MV-4-11 (cell line): ENCODE measurements at places on chromosomes 7 and 10.

GRCh38 chr7:6589829-6590644 lies at the start of gene INTS15:
Gene INTS15, plus strand, starts transcription at chr7:6590021. Its CDS starts 263 bp downstream, at chr7:6590284.
- peak; percentile 55 for DNase-seq

GRCh38 chr7:44636926-44637325 lies 30.5 kb downstream of the OGDH start:
- no peak for DNase-seq

DNA sequence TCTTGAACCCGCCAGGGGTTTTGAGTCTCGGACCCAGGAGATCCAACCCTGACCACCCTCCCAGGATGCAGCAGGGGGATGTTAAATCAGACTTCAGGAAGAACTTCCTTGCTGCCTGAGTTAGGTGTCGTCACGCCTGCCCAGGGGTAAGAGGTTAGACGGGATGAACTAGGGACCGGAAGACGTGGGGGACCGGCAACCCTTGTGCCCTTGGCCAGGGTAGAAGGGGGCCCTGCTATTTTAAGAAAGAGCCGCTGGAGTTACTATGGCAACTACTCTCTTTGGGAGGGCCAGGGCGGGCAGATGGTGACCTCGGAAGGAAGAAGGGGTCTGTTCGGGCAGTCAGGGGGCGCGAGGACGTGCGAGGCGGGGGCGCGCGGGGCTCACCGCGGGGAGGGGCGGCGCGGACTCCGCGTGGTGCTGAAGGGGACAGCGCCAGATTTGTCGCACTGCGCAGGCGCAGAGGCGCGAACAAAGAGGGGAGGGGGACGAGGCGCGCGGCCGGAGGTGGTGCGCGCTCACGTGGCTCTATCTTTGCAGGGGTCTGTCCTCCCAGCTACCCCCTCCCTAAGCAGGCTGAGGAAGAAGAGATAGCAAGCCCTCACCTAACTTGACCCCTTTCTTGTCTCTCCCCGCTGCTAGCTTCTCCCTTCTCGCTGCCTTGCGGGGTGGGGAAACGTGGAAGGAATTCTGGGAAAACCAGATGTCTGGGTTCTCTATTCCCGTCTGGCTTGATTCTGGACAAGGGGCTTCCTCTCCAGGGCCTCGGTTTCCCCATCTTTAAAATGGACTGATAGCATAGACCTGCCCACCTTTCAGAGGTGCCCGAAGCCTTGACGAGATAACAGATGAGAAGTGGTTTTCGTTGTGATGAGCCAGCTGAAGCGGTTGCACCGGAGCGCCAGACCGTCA lies 940 bp upstream of the PSD start:
- peak; percentile 28 for DNase-seq

DNA sequence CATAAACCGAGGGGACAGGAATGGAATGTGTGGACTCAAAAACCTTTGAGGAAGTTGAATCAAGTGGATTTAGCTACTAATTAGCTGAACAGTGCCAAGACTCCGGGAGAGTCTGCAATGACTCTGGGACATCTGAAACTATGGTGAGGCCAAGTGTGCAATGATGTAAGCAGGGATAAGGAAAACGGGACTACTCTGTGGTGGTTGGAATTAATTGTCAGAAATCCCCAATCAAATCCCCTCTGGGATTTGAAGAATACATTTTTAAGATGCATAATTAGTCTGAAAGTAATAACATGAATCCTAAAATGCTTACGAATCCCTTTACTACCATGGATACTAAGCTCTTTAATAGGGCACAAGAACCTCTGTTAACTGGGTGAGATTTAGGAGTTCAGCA lies 602.8 kb downstream of the NRG3 start:
- DNase-seq = no peak

DNA sequence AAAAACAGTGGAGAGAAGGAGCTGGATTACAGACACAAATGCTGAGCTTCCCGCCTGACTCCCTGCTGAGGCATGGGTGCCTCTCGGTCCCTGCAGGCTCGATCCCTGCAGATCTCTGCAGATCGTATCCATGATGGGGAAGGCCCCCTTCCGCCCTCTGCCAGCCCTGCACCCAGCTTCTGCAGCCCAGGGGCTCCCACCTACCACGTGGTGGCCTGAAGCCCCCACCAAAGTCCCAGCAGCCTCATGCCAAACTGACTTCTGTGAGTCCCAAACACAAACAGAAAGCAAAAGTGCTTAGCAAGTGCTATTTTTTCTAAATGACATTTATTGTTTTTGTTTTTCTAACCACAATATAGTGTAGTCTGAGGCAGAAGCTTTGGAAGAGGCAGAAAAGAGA lies 127.1 kb upstream of the CHST15 start:
- no peak for DNase-seq

- no peak for DNase-seq
Measured at GRCh38 chr10:24790073-24790472, 66.4 kb upstream of the ARHGAP21 start.

DNA sequence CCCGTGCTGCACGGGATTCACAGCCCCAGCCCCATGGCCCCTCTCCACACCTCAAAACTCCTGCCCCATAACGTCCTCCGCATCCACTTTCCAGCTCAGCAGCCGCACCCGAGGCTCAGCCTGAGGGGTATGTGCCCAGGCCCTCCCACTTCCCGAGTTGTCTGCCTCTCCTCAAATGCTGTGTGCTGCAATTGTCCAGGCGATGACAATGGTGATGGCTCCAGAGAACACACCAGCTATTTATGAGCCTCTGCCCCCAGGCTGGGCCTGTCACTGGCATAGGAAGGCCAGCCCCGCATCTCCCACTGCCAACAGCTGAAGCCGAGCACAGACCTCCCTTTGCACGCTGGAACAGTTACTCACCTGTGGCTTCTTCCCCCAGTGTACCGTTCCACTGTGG lies 2.4 kb upstream of the LDB3 start:
- DNase-seq = no peak

- DNase-seq = no peak
Measured at GRCh38 chr10:38143587-38143986, 49.5 kb downstream of the ZNF37A start.

DNA sequence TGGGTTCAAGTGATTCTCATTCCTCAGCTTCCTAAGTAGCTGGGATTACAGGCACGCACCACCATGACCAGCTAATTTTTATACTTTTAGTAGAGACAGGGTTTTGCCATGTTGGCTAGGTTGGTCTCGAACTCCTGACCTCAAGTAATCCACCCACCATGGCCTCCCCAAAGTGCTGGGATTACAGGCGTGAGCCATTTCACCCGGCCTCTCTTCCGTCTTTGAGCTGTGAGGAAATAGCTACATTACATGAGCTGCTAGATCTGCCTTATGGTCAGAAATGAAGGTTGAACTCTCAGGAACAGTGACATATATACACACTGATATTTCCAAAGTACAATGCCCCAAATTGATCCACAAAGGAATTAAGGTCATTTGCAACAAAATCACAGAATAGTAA lies 2.4 kb downstream of the BLVRA start:
- DNase-seq = no peak

DNA sequence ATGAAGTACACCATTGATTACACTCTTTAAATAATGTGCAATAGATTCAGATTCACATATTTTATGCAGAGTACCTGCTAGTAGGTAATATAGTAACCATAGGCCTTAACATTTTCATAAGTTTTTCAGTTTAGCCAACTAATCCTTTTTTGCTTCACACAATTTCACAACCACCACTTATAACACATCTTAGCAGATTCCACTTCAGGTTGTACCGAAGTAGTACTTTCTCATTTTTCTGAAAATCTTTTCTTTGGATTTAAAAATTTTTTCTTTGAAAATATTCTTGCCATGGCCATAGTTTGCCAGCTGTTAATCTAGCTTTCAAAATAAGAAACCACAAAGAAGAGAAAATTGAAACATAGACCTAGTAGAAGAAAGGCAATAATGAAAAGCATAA lies 203.1 kb downstream of the MGMT start:
- no peak for DNase-seq

- no peak for DNase-seq
Measured at GRCh38 chr7:29592866-29593265, 29.2 kb downstream of the PRR15 start.

- DNase-seq = peak; percentile 1
Measured at GRCh38 chr10:22550732-22551131, 163.6 kb downstream of the PIP4K2A start.

DNA sequence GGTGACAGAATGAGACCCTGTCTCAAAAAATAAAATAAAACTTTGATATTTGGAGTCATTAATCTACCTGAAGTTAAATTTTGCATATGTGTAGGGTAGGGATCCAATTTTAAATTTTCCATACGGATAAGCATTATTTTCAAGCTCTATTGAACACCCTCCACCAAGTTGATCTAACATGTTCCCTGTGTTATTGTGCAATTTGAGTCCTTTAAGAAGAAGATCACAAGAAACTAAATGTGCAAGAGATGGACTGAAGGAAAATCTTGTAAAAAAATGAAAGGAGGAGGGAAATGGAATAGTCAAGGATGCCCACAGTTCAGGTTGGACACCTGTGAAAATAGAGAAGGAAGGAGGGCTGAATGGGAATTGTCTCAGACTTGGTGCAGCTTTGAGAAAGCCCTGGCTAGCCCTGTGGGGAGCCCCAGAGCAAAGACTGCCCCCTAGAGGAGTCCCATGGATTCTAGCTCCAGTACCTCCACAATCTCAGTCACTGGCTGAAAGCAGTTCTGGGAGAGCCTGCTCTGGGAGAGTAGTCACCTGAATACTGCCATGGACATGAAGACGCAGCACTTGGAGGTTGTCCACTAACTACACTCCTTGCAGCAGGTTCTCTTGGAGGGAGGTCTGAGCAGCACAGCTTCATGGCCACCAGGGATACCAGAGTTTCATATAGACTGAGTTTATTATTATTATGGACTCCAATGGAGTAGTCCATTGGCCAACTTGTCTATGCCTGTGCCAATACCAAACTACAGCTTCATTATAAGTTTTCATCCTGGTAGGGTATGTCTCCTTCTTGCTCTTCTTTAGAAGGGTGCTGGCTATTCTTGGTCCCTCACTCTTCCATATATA lies 5.7 kb upstream of the TIAL1 start:
- peak; percentile 40 for DNase-seq

DNA sequence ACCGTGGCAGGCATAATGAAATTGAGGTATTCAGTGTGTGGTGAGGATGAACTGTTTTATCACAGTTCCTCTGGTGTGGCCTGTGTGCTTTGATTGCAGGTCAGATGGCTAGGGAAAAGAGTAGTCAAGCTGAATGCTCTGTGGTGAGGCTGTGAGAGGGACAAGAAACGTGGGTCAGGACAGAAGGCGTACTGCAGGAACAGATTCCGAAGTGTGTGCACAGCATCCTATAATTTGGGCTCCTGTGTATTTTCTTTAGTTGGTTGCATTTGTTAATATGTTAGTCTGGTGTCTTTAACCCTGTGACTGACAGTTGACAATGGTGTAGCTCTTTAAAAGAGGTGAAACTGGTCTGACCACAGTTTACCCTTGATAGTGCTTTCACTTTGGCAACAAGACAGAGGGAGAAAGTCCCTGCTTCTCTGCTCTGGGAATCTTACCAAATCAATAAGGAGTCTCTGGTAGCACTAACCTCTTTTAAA lies 76.5 kb downstream of the AUTS2 start:
- DNase-seq = no peak

- peak; percentile 75 for DNase-seq
Measured at GRCh38 chr7:117041007-117041406, 87.7 kb downstream of the ST7 start.

- no peak for DNase-seq
Measured at GRCh38 chr10:31618541-31619291, 299.7 kb downstream of the ZEB1 start.

GRCh38 chr7:151520419-151521261 lies 945 bp upstream of the RHEB start:
- no peak for DNase-seq

GRCh38 chr10:87803831-87804230 lies 14.2 kb downstream of the ATAD1 start:
- DNase-seq = no peak

- no peak for DNase-seq
Measured at GRCh38 chr10:103559776-103560175, 66.3 kb downstream of the NEURL1 start.

GRCh38 chr7:158415316-158415715 lies 172.3 kb downstream of the PTPRN2 start:
- DNase-seq = no peak

DNA sequence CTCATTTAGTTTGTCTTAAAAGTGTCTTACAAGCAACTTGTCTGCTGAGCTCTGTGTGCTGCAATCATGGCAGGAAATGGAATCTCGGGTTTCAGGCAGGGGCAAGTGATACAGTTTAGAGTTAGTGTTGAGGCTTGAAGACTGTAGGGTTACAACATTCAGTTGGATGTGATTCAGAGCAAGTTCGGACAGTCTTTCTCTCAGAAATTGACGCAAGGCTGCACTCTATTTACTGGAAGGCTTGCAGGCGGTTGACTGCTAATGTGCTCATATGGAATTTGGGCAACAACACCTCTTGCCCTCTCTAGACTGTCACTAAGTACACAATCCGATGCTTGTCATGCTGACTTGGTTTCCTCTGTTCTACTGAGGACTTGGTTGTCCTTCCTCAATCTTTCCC lies 161.7 kb upstream of the BMPER start:
- no peak for DNase-seq

GRCh38 chr7:139634087-139634486 lies 110.6 kb downstream of the CLEC2L start:
- no peak for DNase-seq

GRCh38 chr10:88754287-88754686 lies 5.5 kb upstream of the LIPN start:
- no peak for DNase-seq

DNA sequence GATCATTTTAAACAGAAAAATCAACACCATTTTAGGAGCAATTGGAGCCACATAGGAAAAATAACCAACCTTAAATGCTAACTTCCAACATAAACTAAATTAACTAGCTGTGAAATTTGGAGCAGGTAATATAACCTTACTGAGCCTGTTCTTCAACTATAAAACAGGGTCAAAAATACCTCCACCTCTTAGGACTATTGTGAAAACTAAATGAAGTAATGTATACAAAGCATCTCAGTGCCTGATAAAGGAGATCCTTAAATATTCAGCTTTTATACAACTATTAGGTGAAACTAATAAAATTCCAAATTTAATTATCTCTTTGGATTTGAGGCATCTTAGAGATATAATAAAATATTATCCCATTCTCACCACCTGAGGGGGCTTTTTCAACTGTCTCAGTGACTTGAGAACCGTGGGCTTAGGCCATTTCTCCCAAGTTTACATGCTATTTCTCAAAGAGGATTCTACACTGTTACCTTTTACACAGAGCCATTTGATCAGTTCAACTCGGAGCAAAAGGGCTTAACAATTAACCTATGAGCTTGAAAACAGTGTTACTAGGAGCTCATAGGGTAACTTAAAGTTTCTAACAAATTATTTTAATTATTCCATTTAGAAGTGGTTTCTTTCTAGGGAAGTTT lies 165.0 kb upstream of the ASAH2 start:
- DNase-seq = no peak

DNA sequence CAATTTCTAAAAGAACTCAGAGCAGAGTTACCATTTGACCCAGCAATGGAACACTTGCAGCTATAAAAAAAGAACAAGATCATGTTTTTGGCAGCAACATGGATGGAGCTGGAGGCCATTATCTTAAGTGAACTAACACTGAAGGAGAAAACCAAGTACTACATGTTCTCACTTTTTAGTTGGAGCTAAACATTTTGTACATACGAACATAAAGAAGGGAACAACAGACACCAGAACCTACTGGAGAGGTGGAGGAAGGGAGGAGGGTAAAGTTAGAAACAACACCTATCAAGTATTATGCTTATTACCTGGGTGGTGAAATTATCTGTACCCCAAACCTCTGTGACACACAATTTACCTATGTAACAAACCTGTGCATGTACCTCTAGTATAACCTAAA lies 329.5 kb downstream of the ATRNL1 start:
- DNase-seq = no peak

- DNase-seq = peak; percentile 84
Measured at GRCh38 chr10:131896403-131896802, 4.4 kb upstream of the PPP2R2D start.

- DNase-seq = peak; percentile 66
Measured at GRCh38 chr10:100986952-100987684, at the start of the genes MRPL43 and TWNK. Gene MRPL43, minus strand, starts transcription at chr10:100987497. Its CDS starts 54 bp downstream, at chr10:100987443. Gene TWNK, plus strand, starts transcription at chr10:100987543. Its CDS starts 668 bp downstream, at chr10:100988211.
